ENCODE measurements at places on chromosomes 11 and 22.

GRCh38 chr11:117772360-117772759, 24.7 kb downstream of the DSCAML1 start:
- DNase-seq: no peak

GRCh38 chr22:35308480-35309021, 8.9 kb downstream of the TOM1 start:
- no peak for DNase-seq

DNA sequence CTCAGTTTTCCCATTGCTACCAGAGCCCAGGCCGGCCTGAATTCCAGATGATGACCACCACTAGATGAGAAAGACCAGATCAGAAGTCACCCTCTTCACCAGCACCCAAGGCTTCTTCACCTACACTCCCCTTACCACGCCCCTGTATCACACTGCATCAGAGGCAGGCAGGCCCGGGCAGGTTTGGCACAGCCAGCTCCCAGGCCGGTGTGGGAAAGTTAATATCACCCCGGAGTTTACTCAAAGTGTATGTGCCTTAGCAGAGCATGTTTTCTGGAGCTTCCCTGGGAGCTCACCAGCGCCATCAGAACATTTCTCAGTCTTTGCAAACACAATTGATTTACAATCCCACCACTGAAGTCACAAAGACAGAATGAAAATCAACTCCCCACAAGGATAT, 47.5 kb upstream of the POU2AF1 start:
- no peak for DNase-seq

DNA sequence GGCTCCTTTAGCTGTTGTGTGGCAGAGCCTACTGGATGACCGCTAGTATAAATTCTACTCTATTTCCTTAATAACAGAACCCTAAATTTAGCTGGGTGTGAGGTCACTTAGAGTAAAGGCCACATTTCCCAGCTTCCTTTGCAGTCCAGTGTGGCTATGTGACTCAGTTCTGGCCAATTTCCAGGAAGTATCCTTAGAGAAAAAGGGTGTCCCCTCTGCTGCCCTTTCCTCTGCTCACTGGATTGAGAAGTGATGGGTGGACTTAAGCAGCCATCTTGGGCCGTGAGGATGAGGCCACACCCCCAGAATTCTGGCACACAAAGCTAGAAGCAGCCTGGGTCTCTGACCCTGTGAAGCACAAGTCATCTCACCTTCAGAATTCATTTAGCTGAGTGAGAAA, 11.7 kb upstream of the RASD2 start:
- no peak for DNase-seq

DNA sequence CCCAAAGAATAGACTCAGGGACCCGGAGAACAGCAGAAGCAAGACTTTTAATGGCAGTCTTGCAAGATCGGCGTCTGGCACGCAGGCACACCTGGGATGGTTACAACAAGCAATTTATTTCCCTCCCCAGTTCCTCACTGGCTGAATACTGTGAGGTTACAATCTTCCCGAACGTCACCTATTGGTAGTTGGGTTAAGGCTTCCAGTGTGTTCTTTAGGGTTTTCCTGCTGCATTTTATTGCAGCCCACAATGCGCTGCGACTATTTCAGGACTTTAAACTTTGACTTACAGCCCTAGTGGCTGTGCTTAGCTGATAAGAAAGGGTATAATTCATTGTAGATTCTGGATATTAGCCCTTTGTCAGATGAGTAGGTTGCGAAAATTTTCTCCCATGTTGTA, 11.5 kb upstream of the TRIM68 start:
- DNase-seq: no peak

Data from activated CD8-positive, alpha-beta T cell treated with anti-CD3 and anti-CD28 coated beads, Interleukin-2, amount 10 ng/mL, durations not matched to agents 7 days and 5 days (primary cell).